ENCODE measurements at places on chromosomes 16 and 17.

GRCh38 chr17:51721730-51722129, 436.8 kb downstream of the CA10 start:
- no peak for DNase-seq

- no peak for DNase-seq
Measured at GRCh38 chr17:10316801-10317542, 55.8 kb downstream of the MYH13 start.

GRCh38 chr17:7562208-7562605, 488 bp downstream of the SENP3 start:
- no peak for DNase-seq

DNA sequence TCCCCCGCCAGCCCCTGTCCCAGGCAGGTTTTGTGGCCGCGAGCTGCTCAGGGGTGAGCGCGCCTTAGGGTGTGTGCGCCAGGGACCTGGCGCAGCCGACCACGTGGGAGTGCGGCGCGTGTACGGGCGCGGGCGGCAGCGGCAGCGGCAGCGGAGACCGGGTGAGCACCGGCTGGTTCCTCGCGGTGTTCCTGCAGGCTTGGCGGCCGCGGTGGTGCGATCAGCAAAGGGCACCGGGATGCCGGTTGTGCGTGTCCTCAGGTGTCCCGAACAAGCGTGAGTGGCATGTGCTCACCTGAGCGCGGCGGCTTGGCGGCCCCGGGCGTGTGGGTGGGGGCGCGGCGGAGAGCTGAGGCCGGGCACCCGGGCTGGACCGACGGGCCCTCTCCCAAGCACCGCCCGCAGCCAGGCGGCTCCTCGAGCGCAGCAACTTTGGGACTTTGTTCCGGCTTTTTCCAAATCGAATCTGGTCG, 381 bp upstream of the HSD11B2 start:
- DNase-seq: no peak

DNA sequence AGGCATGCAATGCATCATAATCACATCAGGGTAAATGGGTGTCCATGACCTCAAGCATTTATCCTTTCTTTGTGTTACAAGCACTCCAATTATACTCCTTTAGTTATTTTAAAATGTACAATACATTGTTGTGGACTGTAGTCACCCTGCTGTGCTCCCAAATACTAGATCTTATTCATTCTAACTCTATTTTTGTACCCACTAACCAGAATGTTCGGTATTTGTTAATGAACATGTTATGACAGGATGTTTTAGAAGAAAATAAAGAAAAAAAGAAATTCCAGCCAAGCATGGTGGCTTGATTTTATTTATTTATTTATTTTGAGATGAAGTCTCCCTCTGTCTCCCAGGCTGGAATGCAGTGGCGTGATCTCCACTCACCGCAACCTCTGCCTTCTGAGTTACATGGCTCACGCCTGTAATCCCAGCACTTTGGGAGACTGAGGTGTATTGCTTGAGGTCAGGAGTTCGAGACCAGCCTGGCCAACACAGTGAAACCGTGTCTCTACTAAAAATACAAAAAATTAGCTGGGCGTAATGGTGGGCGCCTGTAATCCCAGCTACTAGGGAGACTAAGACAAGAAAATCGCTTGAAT, 1.8 kb upstream of the NDE1 start:
- no peak for DNase-seq

- no peak for DNase-seq
Measured at GRCh38 chr16:1645914-1646525, 32.1 kb upstream of the JPT2 start.

DNA sequence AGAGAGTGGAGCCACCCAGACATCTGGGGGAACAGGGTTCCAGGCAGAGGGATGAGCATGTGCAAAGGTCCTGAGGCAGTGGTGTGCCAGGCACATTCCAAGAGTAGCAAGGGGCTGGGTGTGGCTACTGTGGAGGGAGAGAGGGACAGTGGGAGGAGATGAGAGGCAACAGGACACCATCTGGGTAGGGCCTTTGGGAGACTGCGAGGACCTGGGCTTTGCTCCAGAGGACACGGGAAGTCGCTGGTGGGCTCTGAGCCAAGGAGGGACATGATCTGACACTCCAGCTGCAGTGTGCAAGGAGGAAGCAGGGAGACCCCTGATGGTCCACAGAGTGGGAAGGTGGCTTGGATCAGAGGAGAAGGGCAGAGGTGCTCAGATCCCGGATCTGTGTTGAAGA, 56.7 kb upstream of the MED9 start:
- no peak for DNase-seq

GRCh38 chr16:84876873-84877606, 57.3 kb downstream of the CRISPLD2 start:
- no peak for DNase-seq

DNA sequence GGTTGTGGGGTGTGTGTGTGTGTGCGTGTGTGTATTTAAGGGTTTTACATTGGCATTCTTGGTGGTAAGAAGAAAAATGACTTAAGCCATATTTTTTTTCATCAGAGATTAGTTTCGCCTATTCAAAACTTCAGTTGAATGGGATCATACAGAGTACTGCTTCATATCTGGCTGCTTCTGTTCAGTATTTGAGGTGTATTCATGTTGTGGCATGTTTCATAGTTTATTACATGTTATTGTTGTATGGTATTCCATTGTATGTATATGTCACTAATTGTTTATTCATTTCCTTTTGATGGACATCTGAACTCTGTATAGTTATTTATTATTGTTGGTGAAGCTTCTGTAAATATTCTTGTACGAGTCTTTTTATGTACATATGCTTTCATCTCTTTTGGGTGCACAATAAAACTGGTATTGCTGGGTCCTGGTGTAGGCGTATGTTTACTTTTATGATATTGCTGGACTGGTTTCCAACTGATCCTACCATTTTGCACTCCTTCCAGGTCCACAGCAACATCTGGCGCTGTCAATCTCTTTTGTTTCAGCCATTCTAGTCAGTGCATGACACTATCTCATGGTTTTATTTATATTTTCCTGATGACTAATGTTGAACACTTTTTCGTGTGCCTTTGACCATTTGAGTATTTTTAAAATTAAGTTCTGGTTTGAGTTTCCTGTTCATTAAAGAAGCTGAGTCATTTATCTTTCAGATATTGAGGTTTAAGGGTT, 77.4 kb upstream of the MAF start:
- no peak for DNase-seq

DNA sequence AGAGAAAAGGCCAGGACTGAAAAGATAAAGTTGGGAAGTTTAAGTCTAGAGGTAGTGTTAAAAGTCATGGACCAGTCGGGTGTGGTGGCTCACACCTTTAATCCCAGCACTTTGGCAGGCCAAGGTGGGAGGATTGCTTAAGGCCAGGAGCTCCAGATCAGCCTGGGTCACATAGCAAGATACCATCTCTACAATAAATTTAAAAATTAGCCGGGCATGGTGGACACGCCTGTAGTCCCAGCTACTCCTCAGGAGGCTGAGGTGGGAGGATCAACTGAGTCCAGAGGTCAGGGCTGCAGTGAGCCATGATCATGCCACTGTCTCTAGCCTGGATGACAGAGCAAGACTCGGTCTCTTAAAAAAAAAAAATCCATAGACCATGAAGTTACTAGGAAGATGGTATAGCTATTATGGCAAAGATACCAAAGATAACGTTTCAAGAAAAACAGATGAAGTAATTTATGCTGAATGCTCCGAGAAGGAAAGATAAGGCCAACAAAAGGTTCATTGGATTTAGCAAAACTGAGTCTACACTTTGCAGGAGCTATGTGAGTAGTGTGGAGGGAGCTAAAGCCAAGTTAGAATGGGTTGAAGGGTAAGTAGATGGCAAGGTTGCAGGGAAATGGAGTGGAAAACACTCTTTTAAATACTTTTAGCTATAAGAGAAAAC, 11.7 kb downstream of the TRIM37 start:
- DNase-seq: no peak

GRCh38 chr16:13036600-13036999, 135.2 kb downstream of the SHISA9 start:
- DNase-seq: no peak

DNA sequence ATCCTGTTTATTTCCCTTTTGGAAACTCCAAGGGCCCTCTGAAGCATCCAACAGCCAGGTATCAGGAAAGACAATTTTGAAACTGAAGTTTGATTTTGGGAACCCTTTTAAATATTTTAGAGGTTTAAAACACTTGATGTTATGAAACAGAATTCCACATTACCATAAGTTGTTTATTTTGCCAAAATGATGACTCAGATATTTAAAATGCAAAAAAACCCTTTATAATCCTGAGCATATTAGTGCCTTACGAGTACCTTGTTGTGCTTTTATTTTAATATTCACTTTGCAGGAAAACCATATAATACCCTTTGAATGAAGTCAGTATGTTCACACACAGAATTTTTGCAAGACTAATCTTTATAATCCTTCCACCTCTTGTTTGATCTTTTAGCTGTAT, 765.1 kb upstream of the CA10 start:
- no peak for DNase-seq

DNA sequence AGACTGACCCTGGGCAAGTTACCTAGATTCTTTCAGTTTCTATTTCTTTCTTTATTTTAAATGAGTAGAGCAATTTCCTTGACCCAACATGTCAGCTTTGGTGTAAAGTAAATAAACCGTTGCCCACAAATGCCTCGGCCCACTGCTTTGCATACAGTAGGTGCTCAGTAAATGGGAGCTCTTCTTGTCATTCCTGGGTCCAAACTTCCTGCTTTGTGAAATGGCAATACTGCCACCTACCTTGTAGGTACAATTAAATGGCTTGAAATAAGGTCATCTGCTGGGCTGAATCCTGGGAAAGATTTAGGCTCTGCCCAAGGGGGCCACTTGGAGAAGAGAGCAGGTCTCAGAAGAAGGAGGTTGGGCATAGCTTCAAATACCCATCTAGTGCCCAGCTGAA, 253.0 kb downstream of the HS3ST3B1 start:
- no peak for DNase-seq

- DNase-seq: no peak
Measured at GRCh38 chr16:48444574-48444973, 59.4 kb upstream of the SIAH1 start.

DNA sequence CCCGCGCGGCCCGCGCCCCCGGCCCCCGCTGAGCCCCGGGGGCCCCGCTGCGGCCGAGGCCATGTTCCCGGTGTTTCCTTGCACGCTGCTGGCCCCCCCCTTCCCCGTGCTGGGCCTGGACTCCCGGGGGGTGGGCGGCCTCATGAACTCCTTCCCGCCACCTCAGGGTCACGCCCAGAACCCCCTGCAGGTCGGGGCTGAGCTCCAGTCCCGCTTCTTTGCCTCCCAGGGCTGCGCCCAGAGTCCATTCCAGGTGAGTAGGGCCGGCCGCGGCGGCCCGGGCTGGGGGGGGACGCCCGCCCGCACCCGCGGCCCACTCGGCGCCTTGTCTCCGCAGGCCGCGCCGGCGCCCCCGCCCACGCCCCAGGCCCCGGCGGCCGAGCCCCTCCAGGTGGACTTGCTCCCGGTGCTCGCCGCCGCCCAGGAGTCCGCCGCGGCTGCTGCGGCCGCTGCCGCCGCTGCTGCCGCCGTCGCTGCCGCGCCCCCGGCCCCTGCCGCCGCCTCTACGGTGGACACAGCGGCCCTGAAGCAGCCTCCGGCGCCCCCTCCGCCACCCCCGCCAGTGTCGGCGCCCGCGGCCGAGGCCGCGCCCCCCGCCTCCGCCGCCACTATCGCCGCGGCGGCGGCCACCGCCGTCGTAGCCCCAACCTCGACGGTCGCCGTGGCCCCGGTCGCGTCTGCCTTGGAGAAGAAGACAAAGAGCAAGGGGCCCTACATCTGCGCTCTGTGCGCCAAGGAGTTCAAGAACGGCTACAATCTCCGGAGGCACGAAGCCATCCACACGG, 504 bp downstream of the MAZ start:
- DNase-seq: no peak

DNA sequence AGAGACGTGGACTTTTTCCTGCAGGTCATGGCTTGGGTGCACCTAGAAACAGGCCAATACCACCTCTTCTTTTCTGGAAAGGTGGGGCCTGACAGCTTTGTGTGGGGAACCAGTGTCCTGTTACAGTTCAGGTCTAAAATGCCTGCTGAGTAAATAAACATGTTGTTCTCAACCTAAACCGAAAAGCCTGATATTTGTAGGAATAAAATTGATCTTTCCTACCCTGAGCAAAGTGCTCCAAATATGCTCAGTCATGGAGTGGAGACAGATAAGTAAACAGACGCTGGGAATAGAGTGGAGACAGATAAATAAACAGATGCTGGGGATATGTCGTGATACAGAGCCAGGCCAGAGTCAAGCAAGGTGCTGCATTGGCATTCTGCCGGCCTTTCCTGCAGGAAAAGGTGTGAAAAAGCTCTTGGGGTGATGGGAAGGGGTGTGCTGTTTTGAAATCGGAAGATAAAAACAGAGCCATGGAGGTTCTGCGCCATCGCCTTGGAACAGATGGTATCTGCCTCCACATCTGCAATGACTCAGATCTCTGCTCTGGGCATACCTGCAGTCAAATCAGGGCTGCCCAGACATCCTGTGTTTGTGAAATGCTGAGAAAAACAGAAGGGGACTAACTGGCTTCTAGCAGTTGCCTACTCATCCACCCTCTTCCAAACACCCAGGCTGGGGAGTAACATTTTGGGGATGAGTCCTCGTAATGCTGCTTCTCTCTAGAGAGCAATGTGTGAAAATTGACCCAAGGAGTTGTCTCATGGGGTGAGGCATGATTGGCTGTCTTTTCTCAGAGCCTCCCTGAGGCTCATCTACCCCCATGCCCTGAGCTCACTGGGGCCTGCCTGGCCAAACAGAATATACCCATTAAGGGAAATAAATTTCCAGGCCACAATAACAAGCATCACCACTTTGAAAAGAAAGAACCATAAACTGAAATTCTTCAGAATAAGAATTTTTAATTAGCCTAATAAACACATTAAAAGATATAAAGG, 16.8 kb upstream of the TRPV2 start:
- no peak for DNase-seq

DNA sequence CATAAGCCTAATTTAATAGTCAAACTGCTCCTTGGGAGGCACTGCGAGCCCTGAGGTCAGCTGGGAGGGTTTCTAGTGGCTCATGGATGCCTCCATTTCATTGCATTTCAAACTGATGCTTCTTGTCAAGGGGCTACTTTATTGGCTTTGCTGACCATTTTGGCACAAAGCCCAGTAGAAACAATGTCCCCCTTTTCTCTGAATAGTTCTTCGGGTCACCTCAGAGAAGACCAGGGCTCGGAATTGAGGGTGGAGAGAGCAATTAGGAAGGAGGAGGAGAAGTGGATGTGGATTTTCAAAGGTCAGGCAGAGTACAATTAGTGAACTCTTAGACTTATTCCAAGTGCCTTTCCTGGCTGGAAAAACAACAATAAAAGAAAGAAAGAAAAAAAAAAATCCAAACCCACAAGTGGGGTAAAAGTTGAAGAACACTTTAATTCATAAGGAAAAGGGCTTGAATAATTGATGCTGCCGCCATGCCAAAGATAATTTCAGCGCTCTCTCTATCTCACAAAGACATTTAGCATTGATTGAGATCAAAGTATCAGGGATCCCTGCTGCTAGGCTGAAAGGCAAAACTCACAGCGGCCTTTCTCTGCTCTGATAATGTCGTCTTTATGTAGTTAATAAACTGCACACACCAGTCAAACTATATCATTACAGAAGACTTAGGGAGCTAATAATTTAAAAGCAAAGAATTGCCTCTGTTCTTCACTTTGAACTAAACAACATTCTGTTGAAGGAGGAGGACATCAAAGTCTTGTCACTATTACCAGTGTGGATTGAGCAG, 122.7 kb downstream of the RGS9 start:
- no peak for DNase-seq

- DNase-seq: no peak
Measured at GRCh38 chr17:74217037-74217730, 3.8 kb downstream of the TTYH2 start.

GRCh38 chr17:80459234-80459633, 17.2 kb downstream of the NPTX1 start:
- DNase-seq: no peak

All from epithelial cell of proximal tubule (primary cell).